Substantia nigra (tissue), 51 donors: ENCODE measurements at places on chromosomes 3 and 15.

DNA sequence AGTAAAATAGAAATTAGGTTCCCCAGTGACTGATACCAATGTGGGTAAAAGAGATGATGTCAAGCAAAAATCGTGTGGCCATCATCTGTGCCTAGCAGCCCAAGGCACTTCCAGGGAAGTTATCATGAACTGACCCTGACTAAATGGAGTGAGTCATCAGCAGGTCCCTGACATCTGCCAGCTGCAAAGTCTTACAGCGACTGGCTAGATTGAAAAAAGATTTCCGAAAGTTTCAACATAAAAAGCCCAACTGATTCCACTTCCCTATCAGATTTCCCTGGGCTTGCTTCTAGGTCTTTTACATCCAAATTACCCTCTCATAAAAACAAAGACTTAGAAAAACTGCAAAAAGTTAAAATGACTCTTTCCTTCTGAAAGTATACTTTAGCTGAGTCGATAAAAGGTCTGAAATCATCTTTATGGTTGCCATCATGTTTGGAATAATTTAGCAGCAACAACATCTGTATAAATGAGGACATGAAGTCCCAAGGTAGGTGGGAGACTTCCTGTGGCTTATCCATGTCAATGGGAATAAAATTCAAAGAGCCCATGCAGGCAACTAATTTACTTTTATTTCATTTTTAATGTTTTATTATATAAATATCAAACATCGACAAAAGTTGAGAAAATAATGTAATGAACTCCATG is 342.8 kb downstream of the ERC2 start:
- no peak for DNase-seq

GRCh38 chr3:43290956-43291355 is 4.6 kb downstream of the SNRK start:
- DNase-seq, result no peak

DNA sequence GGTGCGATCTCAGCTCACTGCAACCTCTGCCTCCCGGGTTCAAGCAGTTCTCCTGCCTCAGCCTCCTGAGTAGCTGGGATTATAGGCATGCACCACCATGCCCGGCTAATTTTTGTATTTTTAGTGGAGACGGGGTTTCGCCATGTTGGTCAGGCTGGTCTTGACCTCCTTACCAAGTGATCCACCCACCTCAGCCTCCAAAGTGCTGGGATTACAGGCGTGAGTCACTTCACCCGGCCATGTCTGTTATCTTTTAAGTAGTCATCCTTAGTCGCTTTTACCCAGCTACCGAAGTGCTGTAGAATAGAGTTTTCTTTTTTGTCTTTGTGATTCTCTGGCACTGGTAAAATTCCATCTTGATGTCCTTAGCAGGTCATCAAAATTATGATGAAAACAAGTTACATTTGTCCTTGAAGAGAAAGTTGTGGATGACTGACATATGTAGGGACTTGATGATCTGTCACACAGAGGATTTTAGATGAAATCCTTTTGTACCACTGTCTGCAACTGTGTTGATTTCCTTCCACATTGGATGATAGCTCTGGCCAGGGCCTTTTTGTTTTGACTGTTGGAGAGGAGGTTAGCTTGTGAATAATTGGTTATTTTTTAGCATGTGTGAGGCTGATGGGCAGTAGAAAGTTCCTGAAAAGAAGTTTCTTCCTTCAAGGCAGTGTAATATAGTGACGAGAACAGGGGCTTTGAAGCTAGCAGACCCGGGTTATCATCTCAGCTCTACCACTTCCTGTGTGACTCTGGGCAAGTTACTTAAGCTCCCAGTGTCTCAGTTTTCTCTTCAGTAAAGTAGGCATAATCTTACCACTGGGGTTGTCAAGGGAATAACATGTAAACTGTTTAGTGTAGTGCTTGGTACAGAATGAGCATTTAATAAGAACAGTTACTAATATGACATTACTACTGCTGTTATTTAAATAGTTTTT is 18.8 kb downstream of the ATG7 start:
- no peak for DNase-seq

- DNase-seq, result no peak
Measured at GRCh38 chr3:98800401-98800800, 37.3 kb downstream of the ST3GAL6 start.
